ENCODE measurements at places on chromosomes 12 and 14. TPM values are rescaled to one million over a fixed set of nuclear protein-coding genes. Genes with fewer than 3 reads are reported as not detected.
A peak's percentile ranks its signal among the peaks of the same experiment; 100 is the strongest.

- H3K27ac ChIP-seq: no peak overlapping the region
- no peaks in the 10 kb centered on the region for H3K4me1 ChIP-seq
- no peaks in the 10 kb centered on the region for H3K36me3 ChIP-seq
These were observed 72.9 kb downstream of the DDX51 start for GRCh38 chr12:132071040-132071810.

The TROAP gene
- total RNA-seq: 1.1 TPM

The HOXC4 gene
- total RNA-seq: 18.4 TPM

DNA sequence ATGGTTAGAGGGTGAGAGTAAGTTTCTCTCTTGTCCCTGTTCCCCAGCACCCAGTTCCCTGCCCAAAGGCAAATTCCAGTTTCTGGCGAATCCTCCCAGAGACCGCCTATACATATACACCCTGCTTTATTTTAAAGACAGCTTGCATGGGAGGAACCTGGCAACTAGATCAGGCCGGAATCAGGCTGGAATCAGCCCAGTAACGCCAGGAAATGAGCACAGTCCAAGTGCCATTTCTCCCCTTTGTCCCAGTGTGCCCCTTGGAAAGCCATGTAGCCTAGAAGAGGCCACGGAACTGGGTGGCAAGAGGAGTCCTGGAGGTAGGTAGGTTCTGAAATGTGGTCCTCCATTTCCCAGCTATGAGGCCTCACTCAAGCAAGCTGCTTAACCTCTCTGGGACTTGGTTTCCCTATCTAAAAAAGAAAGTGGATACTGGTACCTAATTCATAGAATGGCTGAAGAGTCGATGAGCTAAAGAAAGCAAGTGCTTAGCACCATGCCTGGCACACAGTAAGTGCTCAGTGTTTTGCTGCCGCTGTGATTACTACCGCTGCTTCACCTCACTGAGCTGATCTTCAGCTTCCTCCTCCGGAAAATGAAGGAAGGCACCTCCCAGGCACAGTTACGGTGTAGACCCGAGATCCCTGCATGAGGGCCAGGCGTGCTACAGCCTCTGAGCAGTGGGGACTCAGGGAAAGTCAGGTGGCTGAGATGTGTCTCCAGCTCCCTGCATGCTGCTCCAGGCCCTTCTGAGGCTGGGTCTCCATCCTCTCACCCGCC lies 36.4 kb downstream of the PITPNM2 start:
- DNase-seq: no peak
- H3K36me3 ChIP-seq: no peaks in the 10 kb centered on the region
- H3K27ac ChIP-seq: peak overlapping the region; percentile 61
- no peak overlapping the region for H3K4me3 ChIP-seq
- H3K4me1 ChIP-seq: peaks cover 8% of the 10 kb centered on the region

The PTMS gene
- 396 TPM for total RNA-seq

- no peak for DNase-seq
- H3K4me1 ChIP-seq: no peaks in the 10 kb centered on the region
- H3K36me3 ChIP-seq: no peaks in the 10 kb centered on the region
- no peak overlapping the region for H3K27ac ChIP-seq
These were observed 144.7 kb downstream of the GPHN start for GRCh38 chr14:66652525-66653106.

- H3K27ac ChIP-seq: no peak overlapping the region
- H3K36me3 ChIP-seq: no peaks in the 10 kb centered on the region
- no peaks in the 10 kb centered on the region for H3K4me1 ChIP-seq
- no peak overlapping the region for H3K4me3 ChIP-seq
- H3K27me3 ChIP-seq: no peaks in the 10 kb centered on the region
These were observed 148.1 kb downstream of the SUDS3 start for GRCh38 chr12:118524446-118524845.

- H3K4me3 ChIP-seq: no peak overlapping the region
- H3K4me1 ChIP-seq: no peaks in the 10 kb centered on the region
- no peaks in the 10 kb centered on the region for H3K27me3 ChIP-seq
- H3K36me3 ChIP-seq: no peaks in the 10 kb centered on the region
- no peak for DNase-seq
These were observed 144.2 kb downstream of the SLC38A6 start for GRCh38 chr14:61125041-61125866.

DNA sequence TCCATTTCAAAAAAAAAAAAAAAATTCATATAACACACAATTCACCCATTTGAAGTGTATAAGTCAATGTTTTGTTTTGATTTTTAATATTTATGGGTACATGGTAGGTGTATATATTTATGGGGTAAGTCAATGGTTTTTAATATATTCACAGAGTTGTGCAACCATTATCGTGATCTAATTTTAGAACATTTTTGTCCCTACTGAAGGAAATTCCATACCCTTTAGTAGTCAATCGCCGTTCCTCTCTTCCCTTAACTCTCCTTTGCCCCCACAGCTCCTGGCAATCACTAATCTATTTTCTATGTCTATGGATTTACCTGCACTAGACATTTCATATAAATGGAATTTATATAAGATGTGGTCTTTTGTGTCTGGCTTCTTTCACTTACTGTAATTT lies 92.8 kb downstream of the TRAFD1 start:
- H3K27me3 ChIP-seq: no peaks in the 10 kb centered on the region
- no peak overlapping the region for H3K4me3 ChIP-seq
- no peak for DNase-seq
- H3K4me1 ChIP-seq: no peaks in the 10 kb centered on the region

- H3K36me3 ChIP-seq: peaks cover 4% of the 10 kb centered on the region
- no peak overlapping the region for H3K27ac ChIP-seq
- no peaks in the 10 kb centered on the region for H3K27me3 ChIP-seq
- no peak for DNase-seq
These were observed 36.4 kb downstream of the MDM2 start for GRCh38 chr12:68844318-68844745.

The ZNF740 gene
- 46.3 TPM for total RNA-seq

The ZNF891 gene
- 3.5 TPM for total RNA-seq

DNA sequence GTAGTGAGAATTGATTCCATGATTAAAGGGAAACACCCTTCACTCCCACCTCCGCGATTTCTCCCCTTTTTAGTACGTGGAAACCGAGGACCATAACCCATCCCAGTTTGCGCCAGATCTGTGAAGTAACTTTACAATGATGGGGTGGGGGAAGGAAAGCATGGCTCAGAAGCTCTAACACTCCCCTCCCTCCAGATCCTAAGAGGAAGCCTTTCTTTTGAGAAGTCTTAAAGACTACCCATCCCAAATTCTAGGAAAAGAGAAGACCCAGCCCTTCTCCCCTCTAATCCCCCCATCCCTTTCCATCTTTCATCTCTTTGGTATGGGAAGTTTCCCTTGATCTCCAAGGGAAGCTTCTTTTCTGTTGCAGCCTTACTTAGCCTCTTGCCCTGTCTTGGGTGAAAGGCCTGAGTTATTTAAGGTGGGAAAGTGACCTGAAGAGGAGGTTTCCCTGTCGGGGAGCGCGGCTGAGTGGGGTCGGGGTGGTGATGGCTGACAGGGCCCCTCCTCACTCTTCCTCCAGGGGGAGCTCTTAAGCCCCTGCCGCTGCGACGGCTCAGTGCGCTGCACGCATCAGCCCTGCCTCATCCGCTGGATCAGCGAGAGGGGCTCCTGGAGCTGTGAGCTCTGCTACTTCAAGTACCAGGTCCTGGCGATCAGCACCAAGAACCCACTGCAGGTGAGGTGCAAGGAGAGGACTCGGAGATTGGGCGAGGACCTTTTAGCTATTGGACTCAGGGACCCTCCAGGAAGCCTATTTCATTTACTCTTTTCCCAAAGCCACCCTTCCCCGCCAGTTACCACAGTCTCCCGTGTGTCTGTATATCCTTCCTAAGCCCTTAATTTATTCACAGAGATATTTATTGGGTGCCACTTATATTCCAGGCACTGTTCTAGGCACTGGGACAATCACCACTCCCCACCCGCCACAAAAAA lies 1.8 kb downstream of the MARCHF9 start:
- H3K4me3 ChIP-seq: no peak overlapping the region
- peak; percentile 64 for DNase-seq
- H3K4me1 ChIP-seq: no peaks in the 10 kb centered on the region
- no peak overlapping the region for H3K27ac ChIP-seq
- H3K36me3 ChIP-seq: no peaks in the 10 kb centered on the region

- H3K36me3 ChIP-seq: no peaks in the 10 kb centered on the region
- H3K4me1 ChIP-seq: no peaks in the 10 kb centered on the region
- H3K4me3 ChIP-seq: no peak overlapping the region
These were observed 128.2 kb downstream of the GRIP1 start for GRCh38 chr12:66550626-66551025.

The POU6F1 gene
- 29.3 TPM for total RNA-seq

The CLEC2D gene
- 36.5 TPM for total RNA-seq

- H3K36me3 ChIP-seq: no peaks in the 10 kb centered on the region
- H3K4me3 ChIP-seq: no peak overlapping the region
- H3K27ac ChIP-seq: no peak overlapping the region
- DNase-seq: peak; percentile 26
- H3K27me3 ChIP-seq: no peaks in the 10 kb centered on the region
These were observed 39.3 kb downstream of the DLK1 start for GRCh38 chr14:100765991-100766390.

GRCh38 chr14:54462048-54462447 lies 20.9 kb upstream of the CNIH1 start:
- no peak for DNase-seq
- H3K4me1 ChIP-seq: no peaks in the 10 kb centered on the region
- H3K27ac ChIP-seq: no peak overlapping the region
- no peaks in the 10 kb centered on the region for H3K27me3 ChIP-seq

- H3K36me3 ChIP-seq: no peaks in the 10 kb centered on the region
- no peaks in the 10 kb centered on the region for H3K27me3 ChIP-seq
- H3K4me1 ChIP-seq: no peaks in the 10 kb centered on the region
- no peak for DNase-seq
- H3K4me3 ChIP-seq: no peak within 1 kb of the TSS
- no peak within 1 kb of the TSS for H3K27ac ChIP-seq
These were observed at the start of gene KLRG1 for GRCh38 chr12:8989413-8989812. Gene KLRG1 (plus strand): TSS chr12:8989546. CDS start chr12:8989636, 90 bp downstream.

The IL22 gene
- total RNA-seq: not detected

DNA sequence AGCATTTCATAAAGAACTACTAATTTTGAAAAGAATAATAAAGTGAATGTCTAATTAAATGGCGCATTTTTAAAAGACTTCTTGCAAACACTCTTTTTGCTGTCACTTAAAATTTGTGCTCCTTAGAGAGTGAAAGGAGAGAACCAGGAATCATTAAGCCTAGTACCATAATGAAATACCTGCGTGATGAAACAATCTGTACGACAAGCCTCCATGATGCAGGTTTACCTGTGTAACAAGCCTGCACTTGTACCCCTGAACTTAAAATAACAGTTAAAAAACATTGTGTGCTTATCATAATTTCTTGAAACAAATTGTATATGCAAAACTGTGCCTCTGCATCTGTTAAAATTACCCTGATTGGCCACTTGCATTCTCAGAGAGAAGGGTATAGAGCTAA lies 108.1 kb downstream of the MGAT4C start:
- H3K36me3 ChIP-seq: no peaks in the 10 kb centered on the region
- no peaks in the 10 kb centered on the region for H3K27me3 ChIP-seq
- no peak overlapping the region for H3K4me3 ChIP-seq
- no peak overlapping the region for H3K27ac ChIP-seq
- H3K4me1 ChIP-seq: no peaks in the 10 kb centered on the region

The PLA2G1B gene
- 0.91 TPM for total RNA-seq

DNA sequence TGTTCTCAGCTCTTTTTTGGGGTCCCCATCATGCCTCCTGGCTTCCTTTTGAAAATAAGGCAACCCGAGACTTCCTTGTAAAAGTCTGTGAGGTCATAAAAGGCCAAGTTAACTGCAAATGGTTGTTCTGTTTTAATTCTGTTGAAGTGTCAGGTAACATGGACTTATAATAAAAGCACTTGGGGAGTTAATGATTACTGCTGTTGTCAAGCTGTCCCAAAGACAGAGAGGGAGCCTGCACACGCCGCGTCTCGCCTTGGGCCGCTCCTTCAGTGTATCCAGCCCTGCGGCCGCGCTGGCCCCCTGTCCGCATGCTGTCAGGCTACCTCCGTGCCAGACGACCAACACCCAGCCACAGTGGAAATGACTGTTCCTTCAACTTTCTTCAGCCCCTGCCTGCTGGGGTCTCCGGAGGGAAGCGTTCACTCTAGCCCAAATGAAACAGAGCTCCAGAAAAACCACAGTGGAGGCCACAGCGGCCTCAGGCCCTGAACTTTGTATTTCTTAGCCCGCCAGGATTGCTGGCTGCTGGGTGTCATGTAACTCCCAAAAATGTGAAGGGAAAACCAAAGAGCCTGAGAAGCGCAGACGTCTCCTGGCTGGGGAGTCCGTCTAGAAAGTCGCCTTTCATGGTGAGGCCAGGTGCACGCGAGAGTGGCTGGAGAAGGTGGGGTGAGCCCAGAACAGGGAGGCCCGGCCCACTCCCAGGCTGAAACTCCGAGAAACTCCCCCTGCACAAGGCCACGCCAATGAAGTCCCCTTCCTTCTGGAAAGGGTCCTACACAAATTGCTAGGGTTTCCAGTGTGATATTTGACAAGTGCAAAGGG lies 189.1 kb downstream of the ZFP36L1 start:
- no peaks in the 10 kb centered on the region for H3K36me3 ChIP-seq
- no peak overlapping the region for H3K27ac ChIP-seq
- no peaks in the 10 kb centered on the region for H3K27me3 ChIP-seq

- H3K27me3 ChIP-seq: no peaks in the 10 kb centered on the region
- DNase-seq: no peak
- no peak overlapping the region for H3K27ac ChIP-seq
- H3K4me1 ChIP-seq: no peaks in the 10 kb centered on the region
- H3K4me3 ChIP-seq: no peak overlapping the region
- H3K36me3 ChIP-seq: no peaks in the 10 kb centered on the region
These were observed 234.2 kb downstream of the CRADD start for GRCh38 chr12:93911396-93911795.

Measured in aorta (tissue), 5 donors.